ENCODE measurements at places on chromosomes 6 and 20.

DNA sequence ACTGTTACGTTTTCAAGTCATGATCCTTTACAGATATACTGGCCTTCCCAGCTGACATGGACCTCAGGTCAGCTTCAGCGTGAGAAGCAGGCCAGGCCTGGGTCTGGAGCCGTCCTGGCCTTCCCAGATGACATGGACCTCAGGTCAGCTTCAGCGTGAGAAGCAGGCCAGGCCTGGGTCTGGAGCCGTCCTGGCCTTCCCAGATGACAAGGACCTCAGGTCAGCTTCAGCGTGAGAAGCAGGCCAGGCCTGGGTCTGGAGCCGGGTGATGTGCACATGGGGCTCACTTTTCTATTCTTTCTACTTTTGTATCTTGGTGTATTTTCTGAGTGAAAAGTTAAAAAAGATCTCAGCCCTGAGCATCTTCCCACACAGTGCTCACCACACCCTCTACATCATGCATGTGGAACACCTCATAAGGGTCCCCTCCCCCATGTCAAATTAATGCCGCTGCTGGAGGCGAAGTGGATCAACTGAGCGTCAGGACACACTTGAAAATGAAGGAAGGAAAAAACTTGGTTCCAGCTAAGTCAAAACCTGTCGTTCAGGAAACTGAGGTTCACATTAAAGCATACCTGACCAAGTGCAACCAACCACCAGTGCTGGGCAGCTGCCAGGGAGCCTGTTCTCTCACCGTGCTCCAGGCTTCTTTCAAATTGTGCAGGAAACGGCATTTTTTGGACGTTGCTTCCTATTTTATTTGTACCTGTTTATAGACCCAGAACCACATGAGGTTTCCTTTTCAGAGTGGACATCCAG lies 32.2 kb downstream of the KIF25 start:
- DNase-seq: no peak

GRCh38 chr6:35427851-35428321 lies 24.3 kb upstream of the FANCE start:
- DNase-seq: no peak

GRCh38 chr6:14095437-14095836 lies 22.1 kb upstream of the CD83 start:
- DNase-seq: no peak

DNA sequence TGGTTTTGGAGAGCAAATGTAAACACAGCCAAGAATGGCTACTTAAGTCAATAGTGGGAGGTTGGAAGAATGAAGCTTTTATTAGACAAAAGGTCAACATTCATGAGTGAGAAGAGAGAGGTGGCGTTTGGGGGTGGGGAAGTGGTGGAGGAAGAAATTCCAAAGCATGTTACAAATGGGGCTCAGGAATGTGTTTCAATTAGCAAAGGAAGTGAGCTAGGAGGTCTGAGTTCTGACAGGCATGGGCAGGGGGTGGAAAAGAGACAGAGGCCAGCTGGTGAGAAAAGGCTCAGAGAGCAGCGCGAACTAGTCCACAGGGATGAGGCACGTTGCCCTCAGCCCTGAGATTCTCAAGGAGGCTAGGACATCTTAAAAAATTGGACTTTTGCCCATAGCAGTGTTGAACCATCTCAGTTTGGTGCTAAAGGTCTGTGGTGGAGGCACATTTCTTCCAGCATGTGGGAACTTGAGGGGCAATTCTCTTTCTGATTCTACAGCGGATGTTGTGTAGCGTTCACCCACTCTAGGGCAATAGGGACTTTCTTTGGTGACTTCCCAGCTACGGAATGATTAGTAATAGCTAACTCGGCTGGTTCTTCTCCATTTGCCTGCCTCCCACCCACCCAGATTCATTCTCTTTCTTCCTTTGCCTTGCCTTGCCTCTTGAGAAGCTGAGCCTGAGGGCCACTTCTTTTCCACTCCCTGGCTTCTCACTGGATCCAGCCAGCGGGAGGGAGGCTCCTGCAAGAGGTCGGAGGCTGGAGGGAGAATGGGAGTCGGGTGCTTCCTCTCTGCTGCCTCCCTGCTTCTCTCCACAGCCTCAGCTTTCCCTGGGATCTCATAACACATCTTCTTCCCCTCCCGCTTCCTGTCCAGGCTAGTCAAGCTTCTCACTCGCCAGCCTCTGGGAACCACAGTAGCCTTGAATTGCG lies 45.1 kb upstream of the NEDD9 start:
- no peak for DNase-seq

DNA sequence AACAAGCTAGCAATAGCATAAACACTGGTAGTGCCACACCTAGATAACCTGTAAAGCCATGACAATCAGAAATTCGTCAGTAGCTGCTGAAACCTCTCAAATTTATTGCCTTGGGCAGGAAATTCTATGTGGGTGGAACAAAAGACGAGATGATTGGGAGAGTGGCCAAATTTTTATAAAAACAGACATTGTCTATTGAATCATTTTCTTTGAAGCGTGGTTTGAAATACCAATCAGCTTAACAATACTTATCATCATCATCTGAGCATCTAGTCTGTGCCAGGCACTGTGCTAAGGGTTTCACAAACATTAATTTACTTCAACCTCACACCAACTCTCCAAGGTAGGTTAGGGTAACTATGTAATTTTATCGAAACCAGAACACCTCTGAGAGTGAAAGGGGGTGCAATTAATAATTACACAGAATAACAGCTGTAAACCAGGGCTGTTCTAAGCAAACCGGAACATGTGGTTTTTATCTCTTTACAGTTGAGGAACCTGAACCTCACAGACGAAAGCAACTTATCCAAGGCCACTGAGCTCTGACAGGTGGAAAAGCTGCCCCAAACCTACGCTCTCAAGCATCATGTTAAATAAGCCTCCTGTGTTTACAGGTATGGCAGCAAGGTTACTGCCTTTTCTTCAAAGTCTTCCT lies 43.4 kb downstream of the NHSL1 start:
- no peak for DNase-seq

DNA sequence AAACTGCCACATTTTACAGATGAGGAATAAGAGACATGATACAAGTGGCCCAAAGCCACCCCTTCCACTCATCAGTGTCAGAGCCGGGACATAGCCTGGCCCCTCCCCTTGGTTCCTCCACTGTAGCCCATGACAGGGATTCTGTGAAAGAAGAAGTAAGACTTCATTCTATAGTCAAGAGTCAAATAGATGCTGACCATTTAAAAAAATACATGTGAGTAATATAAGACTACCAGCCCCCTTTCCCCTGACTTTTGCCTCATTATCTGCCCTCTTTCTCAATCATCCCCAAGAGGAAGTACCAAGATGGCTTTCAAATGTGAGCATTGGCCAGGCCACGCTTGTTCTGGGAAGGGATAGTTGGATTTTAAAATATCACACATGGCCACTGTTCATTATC lies 57.8 kb upstream of the TAB2 start:
- DNase-seq: no peak

- DNase-seq: no peak
Observed at GRCh38 chr20:19223640-19224039, 11.2 kb downstream of the SLC24A3 start.

- DNase-seq: no peak
Observed at GRCh38 chr6:132843316-132844035, 29.1 kb downstream of the RPS12 start.

- DNase-seq: no peak
Observed at GRCh38 chr6:166596776-166597507, 10.5 kb upstream of the RAMACL start.

DNA sequence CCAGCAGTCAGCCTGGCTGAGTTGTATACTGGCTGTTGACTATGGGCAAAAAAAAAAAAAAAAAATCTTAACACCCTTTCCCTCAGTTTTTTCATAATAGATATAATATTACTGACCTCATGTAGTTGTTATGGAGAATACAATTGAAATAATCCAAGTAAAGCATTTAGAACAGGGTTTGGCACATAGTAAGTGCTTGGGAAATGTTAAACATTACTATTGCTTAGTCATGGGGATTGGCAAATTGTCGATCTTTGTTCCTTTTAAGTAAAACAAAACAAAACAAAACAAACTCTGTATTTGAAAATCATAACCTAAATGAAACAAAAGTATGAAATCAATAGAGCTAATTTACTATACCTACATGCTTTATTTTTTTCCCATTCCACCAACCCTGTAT lies 458.4 kb downstream of the GRIK2 start:
- no peak for DNase-seq

DNA sequence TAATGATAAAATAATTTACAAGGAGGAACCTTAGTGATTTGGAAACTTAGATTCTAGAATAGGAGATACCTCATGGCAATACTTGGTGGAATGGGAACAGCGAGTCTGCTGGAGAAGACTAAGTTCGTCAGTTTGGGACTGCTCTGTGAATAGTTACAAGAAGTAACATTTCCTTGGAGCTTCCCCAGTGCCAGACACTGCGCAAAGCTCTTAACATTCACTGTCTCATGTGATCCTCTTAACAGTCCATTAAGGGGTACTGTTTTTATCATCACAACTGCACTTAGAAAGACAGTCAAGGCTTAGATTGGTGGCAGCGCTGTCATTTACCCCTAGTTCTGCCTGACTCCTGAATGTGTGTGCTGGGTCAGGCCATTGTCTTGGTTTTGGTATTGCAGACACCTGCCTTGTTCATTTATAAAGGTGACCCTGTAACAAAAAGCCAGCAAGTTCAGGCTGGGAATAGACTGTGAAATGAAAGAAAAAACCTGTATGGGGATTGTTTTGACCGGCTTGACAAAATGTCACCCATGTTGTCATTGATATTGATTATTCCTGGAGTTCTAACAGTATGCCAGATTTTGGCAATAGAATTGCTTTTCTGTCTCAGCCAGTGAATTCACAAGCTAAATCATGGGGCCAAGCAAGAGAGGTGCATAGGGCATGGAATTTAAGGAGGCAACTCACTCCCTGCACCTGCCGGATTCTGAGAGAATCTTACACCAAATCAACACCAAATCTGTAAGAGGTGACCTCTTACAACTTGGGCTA lies 118.4 kb downstream of the SASH1 start:
- DNase-seq: no peak

DNA sequence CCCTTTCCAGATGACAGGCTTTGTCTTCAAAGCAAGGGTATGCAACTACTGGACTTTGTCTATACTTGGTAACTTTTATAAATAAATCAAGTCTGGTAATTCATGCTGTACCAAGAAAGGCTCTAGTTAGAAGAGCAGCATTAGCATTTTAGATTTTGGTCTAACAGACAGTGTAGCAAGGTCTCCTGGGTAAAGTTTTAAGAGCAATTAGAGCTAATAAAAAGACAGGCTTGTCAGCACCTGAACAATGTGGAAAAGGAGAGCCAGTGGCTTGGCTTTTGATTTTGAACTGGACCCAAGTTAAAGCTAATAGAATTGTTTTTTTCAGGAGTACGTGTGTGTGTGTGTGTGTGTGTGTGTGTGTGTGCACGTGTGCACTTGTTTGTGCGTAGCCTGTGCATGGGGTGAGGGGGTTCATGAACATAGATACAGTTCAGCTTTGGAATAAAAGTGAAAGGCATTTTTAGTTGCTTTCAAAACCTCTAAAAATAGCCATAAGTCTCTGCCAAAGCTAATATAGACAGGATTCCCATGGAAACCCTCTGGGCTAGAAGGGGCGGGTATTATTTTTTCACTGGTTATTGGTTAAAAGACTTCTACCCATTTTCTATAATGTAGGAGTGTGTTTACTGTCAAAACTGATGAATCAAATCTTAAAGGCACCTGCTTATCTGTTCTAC lies 138.4 kb downstream of the KCNQ5 start:
- no peak for DNase-seq

- DNase-seq: no peak
Observed at GRCh38 chr6:54204921-54205591, 93.8 kb downstream of the MLIP start.

DNA sequence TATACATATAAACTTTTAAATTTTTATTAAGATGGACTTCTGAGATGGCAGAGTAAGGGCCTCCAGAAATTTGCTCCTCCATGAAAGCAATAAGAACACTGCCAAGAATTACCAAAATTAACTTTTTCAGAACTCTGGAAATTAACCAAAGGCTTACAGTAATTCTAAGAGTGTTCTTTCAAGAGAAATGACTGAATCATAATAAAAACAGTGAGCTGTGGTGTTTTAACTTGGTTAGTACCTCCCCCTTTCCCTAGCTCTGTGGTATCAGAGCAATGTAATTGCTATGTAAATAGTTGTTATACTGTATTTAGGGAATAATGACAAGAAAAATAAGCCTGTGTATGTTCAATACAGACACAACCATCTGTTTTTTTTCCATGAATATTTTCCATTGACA lies 19.0 kb downstream of the HECA start:
- DNase-seq: no peak

- no peak for DNase-seq
Observed at GRCh38 chr20:17910828-17911294, 57.7 kb downstream of the SNX5 start.

- DNase-seq: no peak
Observed at GRCh38 chr20:34525342-34525708, 9.1 kb downstream of the DYNLRB1 start.

- no peak for DNase-seq
Observed at GRCh38 chr6:33860706-33861474, 57.1 kb upstream of the MLN start.

DNA sequence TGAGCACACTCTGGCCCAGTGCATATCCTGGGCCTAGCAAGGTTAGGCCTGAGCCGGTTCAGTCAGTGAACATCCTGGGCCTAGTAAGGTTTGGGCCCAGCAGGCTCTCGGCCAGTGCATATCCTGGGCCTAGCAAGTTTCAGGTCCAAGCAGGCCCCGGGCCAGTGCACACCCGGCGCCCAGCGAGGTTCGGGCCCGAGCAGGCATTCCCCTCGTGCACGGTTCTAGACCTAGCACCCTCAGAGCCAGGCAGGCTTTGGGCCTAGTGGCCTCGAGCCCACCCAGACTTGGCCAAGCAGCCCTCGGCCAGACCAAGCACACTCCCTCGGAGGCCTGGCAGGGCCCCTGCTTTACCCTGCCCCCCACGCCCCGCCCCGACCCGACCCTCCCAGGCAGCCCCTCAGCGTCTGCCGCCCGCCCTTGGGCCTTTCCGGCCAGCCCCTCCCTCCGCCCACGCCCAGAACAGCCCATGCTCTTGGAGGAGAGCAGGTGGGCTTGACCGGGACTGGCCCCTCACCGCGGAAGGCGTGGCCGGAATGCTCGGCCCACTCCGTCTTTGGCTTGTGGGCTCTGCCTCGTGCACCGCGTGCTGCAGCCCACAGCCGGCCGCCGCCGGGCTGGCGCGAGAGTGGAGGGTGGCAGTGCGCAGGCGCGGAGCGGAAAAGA lies at the start of gene CTCFL:
CTCFL (minus strand) TSS at position 630 of the 666 bp plus-strand sequence. CDS start 935 bp downstream, outside the sequence.
- no peak for DNase-seq

- DNase-seq: no peak
Observed at GRCh38 chr6:761997-762396, 69.1 kb upstream of the EXOC2 start.

All from stimulated activated CD4-positive, alpha-beta T cell treated with anti-CD3 and anti-CD28 coated beads, TNF-alpha, amount 100 ng/mL, for 48 hours (primary cell).